ENCODE measurements at places on chromosomes 5 and 9.

GRCh38 chr5:134090522-134090921 lies 24.0 kb upstream of the TCF7 start:
- DNase-seq: no peak

GRCh38 chr5:95823738-95824609 lies 1.4 kb upstream of the GLRX start:
- DNase-seq: peak; percentile 79

DNA sequence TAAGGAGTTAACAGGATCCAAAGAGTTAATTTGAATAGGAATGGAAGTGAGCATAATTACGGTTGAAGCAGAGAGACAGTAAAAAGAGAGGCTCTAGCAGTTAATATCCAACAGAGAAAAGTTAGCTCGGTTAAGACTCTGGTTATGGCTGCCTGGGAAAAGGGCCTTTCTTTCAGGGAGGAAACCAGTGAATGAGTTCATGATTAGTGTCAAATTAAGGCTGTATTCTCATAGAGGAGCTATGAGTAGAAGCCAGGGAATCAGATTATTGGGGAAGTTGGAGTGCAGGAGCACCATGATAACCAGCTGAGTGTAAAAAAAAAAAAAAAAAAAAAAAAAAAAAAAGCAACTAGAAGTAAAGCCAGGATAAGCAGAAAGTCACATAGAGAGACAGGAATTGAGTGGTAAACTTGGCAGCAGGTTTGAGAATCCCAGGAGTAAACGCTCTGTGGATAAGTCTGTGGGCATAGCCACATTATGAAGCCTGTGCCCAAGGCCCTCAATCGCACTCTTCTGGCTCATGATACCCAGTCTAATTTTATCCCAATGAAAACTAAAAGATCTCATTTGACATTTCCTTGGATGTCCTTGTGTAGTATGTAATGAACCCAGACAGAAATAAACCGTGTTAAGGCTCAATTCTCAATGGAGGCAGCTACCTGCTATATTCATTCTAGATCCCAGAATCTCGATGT lies 372.6 kb upstream of the MPDZ start:
- no peak for DNase-seq

DNA sequence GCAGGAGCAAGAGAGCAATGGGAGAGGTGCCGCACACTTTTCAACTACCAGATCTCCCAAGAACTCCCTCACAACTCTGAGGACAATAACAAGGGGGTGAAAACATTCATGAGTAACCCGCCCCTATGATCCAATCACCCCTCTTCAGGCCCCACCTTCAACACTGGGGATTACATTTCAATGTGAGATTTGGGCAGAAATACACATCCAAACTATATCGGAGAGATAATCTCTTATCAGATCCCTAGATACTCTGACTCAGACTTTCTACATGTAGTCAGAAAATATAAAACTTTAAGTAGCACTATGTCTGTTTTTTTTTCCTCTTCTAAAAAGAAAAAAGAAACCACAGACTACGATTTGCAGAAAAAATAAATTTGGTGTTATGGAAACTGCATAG lies 1595.9 kb upstream of the NUDT12 start:
- DNase-seq: no peak

DNA sequence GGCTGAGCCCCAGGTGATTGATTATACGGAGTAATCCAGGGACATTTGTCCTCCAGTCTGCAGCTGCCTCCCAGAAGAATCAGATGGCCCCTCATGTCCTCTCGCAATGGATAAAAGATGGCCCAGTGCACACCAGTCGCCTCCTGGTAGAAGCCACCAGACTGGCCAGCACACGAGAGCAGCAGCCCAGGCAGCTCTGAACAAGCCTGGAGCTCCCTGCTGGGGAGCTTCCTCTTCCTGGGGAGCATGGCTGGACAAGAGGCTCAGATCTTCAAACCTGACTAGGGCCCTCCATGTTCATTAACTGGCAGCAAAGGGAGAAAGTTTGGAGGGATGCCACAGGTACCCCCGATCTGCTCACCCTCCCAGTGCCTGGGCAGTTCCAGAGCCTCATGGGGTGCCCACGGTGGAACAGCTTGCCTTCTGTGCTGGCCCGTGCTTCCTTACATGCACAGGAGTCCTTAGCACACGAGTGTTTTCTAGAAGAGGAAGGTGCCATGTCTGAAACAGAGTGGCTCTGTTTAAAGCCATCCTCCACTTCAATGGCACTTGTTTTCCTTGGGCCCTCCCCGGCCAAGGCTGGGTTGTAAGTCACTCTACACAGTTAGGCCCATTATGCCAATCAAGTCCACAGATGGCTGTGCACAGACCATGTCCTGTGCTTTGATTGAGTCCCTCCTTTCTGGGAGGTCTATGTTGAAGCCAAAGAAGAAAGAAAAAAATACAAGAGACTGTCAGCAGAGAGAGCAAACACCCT lies 75.6 kb downstream of the PRRT1B start:
- no peak for DNase-seq

- DNase-seq: peak; percentile 83
Measured at GRCh38 chr9:137632230-137633161, 13.7 kb downstream of the EHMT1 start.

GRCh38 chr9:2765250-2765880 lies 48.1 kb downstream of the KCNV2 start:
- DNase-seq: peak; percentile 42

DNA sequence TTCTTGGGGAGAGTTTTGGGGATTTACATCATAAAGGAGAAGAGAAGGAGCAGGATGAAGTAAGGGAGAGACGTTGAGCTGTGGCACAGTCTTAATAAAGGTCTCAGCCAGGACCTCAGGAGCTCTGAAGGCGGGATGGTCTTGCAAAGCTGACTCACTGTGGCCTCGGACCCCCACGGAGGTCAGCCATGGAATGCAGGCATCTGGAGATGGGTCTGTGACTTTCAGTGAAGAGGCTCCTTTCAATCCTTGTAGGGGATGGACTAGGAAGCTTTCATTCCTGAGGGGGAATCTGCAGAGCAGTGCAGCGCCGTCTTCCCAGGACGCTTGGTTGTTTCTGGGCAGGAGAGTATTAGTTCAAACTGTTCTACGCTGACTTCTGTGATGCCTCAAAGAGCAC lies 65.7 kb upstream of the BASP1 start:
- no peak for DNase-seq

DNA sequence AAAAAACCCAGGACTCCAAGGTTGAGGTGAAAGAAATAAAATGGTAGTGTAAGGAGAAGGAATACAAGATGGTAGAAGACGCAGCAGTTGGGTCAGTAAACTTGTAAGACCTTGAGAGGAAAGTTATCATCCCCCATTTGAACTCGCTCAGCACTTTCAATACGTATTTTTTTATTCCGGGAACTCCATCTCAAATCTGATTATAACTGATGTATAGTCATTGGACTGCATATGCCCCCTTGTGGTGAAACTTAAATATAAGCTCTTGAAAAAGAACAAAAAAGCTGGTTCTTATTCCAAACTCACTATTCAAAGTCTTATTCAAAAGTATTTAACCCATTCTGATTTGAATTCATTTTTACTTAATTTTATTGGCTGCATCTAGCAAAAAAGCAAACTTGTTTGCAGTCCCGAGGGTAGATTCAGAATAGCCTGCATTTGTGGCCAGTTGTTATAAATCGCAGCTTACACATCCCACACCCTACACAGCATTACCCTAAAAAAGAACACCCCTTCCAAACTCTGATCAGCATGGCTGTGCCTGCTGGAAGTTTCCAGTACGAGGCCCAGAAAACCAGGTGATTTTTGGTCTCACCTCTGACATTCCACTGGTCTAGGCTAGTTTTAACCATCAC lies 118.0 kb downstream of the ESM1 start:
- DNase-seq: peak; percentile 73

DNA sequence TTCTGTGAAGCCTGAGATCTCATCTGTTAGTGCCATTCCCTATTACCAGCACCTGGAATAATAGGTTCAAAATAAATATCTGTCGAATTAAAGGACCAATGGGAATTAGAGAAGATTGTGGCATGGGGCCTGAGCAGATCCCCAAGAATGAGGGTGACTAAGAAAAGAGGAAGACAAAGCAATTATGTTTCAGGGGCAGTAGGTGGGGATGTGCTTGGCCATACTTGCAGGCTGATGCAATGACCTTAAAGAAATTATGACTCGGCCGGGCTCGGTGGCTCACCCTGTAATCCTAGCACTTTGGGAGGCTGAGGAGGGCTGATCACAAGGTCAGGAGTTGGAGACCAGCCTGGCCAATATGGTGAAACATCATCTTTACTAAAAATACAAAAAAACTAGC lies 562.8 kb downstream of the PTPRD start:
- no peak for DNase-seq

DNA sequence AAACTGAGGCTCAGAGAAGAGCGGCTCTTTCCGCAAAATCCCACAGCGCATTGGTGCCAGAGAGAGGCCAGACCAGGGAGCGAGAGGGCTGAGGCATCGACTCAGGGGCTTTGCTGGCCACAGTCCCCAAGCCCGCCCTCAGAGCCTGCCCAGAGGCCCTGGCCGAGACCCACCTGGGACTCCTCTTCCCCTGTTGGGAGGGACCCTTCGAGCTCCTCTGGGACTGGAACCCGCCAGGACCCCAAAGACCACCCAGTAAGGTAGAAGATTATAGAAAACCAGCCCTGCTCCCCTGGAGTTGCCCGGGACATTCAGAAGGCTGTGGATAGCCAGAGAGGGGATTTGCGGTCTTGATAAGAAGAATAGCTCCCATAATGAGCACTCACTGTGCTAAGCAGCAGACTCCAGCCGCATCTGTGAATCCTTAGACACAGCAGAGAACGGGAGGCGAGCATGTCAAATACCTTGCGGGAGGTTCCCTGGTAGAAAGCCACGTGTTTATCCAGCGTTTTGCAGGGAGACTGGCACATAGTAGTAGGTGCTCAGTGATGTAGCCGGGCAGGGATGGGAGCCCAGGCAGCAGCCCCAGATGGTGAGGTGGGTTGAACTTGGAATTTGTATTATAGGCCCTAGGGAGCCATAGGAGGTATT lies 651 bp upstream of the AK1 start:
- no peak for DNase-seq

GRCh38 chr5:95734187-95734586 lies 3.1 kb downstream of the RHOBTB3 start:
- no peak for DNase-seq

All from dermis blood vessel endothelial cell (primary cell).